ENCODE measurements at places on chromosomes 1 and 21.

GRCh38 chr1:63435161-63435560, 67.7 kb downstream of the ALG6 start:
- DNase-seq, result no peak

DNA sequence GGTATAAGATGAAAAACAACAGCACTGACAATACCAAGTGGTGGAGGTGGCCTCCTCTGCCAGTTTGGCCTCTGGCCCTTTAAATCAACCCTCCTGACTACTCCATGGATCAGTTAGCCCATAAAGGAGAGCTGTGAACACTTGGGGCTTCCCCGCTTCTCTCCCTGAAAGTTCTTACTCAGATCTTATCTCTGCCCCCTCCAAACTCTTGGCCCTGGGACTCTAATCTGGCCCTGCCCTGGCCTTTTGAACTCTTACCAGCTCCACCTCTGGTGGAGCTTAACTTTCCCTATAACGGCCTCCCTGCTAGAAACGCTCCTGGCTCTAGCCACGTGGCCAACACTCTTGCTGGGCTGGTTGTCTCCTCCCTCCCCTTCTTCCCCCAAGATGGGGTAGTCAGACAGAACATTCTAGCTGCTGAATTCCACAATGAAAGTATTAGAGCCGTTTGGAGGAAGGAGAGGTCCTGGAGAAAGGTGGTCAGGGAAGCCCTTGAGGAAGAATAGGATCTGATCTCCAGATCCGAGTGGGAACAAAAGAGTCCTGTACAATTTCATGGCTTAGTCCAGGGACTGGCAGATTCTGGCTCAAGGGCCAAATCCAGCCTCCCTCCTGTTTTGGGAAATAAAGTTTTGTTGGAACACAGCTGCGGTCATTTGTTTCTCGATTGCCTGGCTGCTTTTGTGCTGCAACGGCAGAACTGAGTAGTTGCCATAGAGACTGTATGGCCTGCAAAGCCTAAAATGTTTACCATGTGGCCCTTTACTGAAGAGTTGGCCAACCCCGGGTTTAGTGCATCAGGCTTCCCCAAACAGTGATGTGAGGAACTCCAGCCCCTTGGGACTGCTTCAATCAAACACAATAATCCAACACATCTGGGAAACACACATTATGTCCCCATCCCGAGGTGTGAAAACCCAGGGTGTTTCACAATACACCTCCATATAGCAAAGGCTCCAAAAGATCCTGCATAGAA, 9.5 kb upstream of the PIGR start:
- DNase-seq, result peak; percentile 16

- DNase-seq, result no peak
Observed at GRCh38 chr1:165376041-165376810, 19.7 kb upstream of the LMX1A start.

- no peak for DNase-seq
Observed at GRCh38 chr1:76625886-76626678, 241.2 kb upstream of the ST6GALNAC5 start.

DNA sequence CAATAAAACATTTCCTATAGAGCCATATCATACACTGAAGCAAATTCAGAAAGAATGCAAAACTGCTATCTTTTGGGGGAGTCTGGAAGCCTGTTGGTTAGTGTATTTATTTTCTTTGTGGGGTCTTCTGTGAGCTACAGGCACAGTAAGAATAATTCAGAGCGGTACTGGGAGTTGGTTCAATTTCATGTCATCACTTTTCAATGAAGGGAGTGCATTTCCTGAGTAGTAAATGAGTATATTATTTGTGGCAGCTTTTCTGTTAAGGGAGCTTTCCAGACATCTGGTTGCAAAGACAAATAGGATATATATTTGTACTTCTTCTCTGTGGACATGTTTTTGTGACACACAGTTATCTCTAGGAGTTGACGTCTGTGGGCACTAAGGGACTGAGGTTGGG, 130.6 kb downstream of the HUNK start:
- no peak for DNase-seq

- no peak for DNase-seq
Observed at GRCh38 chr1:98898940-98899339, 105.7 kb downstream of the PLPPR5 start.
